ENCODE measurements at places on chromosomes 7 and 10. TPM values are rescaled to one million over a fixed set of nuclear protein-coding genes. Genes with fewer than 3 reads are reported as not detected.

- no peak for DNase-seq
Measured at GRCh38 chr10:94607111-94607510, 61.5 kb downstream of the HELLS start.

- DNase-seq, result no peak
Measured at GRCh38 chr7:45099891-45100760, 11.4 kb upstream of the NACAD start.

PDCD11 gene
- total RNA-seq, result 42.8 TPM

GRCh38 chr7:151439855-151440798, at the start of gene CRYGN:
Gene CRYGN, minus strand, starts transcription at chr7:151440141. Its CDS starts 224 bp downstream, at chr7:151439917.
- DNase-seq, result peak; percentile 83
